ENCODE measurements at places on chromosomes 11 and 22.

DNA sequence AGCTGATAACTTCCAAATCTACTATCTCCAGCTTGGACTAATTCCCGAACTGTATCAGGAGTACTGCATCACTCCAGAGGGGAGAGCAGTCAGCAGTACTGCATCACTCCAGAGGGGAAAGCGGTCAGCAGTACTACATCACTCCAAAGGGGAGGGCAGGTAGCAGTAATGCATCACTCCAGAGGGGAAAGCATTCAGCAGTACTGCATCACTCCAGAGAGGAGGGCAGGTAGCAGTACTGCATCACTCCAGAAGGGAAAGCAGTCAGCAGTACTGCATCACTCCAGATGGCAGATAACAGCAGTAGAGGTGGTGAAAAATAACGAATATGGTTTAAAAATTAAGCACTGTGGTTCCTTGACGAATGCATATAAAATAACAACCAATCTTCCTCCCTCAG, 8.4 kb downstream of the CWC15 start:
- DNase-seq, result no peak

GRCh38 chr11:109511598-109511997, 89.6 kb downstream of the C11orf87 start:
- DNase-seq, result no peak

DNA sequence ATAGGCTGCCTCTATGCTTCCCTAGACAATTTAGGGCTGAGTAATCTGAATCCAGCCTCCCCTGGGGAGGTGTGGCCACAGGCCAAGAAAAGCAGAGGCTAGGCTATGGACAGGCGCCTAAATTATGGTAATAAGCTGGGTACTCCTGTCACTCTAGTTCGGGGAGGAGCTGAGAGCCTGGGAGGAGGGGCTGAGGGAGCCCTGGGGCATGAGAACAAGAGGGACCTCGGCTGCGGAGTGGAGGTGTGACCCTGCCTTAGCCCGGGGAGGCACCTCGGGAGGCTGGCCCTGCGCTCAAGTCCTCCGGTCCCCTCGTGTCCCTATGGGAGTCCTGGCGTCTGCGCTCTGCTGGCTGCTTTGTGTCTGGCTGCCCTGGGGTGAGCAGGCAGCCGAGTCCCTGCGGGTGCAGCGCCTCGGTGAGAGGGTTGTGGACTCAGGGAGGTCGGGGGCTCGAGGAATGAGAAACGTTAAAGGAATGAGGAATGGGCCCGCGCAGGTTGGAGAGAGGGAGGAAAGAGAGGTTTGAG, at the start of gene OTOG:
Gene OTOG (plus strand): TSS at position 209 of the 527 bp plus-strand sequence. CDS start 114 bp downstream, at position 323.
- DNase-seq, result no peak

DNA sequence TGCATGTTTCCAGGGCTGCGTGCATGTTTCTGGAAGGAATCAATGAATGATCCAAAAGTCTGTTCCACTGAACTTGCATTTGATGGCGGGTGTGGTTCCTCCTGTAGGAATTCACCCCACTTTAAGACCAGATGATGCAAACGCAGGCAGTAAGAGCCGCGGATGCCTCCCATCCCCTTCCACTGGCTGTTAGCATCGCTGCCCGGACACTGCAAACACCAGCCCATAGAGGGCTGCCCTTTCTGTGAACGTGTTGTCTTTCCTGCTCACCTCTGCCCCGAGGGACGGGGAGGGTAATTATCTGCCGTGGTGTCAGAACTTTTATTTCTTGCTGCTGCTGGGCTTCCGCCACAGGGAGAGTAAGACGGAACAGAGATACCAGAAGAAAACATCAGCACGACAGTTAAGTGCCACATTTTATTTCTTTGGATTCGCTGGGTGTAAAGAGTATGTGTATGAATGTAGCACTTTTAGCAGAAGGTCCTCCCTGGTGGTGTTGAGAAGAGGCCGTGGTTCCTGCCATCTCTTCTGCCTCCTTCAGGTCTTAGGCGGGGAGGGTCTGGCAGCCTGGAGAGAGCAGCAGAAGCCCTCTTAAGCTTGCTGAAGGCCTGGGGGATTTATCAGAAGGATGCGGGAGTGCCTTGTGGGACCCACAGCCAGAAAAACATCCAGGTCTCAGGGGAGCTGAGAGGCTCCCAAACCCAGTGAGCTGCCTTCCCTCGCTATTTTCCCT, 53.2 kb upstream of the NECTIN1 start:
- no peak for DNase-seq

DNA sequence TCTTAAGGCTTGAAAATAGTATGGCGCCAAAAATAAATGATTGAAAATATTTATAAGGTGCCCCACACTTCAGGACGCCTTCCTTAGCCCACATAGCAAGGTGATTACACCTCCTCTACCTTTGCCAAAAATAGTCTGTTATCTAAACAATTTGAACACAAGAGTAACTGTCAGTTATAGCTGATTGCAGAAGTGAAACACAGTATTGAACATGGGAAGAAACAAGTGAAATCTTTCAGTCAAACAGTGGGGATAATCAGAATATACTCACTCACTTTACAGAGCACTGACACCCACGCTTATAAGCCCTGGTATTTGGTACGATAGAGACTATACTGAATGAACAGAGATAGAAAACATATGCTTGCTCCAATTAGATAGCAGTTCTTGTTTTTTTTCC, 203.1 kb downstream of the RAB38 start:
- no peak for DNase-seq

GRCh38 chr11:70694371-70694770, 296.0 kb downstream of the CTTN start:
- DNase-seq, result no peak

DNA sequence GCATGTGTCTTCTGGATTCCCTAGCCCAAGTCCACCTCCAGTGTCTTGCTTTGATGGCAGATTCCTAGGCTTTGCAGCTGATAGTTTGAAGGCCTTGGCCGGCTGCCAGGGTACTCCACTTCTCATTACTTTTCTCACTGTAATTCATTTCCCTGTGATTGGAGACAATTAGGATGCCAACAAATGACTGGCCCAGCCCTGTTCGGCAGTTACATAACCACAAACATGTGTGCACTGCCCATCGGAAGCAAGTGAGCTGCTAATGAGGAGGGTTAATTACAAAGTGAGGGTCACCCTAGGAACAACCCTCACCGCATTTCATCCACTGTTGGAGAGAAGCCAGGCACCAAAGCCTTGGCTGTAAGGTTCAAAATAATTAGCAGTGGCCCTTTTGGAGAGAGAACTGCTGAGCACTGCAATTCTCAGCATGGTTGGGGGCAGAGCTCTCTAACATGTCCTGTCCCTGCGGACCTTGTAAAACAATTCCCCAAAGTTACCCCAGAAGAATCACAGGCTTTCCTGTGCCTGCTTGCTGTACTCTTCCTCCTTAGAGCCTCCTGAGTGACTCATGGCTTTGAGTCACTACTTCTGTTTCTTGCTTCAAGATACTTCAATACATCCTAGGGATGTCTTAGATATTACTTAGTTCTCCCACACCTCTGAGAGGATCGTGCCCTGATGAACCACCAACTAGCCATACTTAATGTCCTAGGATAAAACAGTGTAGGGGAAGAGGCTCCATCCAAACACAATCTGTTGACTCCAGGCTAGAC, 109.7 kb upstream of the GALNT18 start:
- DNase-seq, result no peak

GRCh38 chr11:95330302-95330701, 99.3 kb upstream of the SESN3 start:
- no peak for DNase-seq

DNA sequence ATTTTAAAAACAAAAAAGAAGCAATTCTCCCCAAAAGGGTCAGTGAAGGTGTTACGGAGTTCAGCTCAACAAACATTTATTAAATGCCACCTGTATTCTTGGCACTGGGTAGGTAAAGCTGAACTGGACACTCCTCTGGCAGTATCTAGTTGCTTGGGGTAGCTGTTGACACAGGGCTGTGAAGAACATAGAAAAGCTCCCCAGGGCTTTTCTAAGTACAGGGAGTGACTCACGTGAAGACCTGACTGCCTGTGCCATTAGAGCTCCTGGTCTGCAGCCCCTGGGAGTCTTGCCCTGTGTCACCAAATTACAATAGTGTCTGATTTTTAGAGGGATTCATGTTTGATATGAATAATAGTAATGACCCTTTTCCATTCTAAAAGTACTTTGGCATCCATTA, 43.6 kb downstream of the COA4 start:
- DNase-seq, result no peak

DNA sequence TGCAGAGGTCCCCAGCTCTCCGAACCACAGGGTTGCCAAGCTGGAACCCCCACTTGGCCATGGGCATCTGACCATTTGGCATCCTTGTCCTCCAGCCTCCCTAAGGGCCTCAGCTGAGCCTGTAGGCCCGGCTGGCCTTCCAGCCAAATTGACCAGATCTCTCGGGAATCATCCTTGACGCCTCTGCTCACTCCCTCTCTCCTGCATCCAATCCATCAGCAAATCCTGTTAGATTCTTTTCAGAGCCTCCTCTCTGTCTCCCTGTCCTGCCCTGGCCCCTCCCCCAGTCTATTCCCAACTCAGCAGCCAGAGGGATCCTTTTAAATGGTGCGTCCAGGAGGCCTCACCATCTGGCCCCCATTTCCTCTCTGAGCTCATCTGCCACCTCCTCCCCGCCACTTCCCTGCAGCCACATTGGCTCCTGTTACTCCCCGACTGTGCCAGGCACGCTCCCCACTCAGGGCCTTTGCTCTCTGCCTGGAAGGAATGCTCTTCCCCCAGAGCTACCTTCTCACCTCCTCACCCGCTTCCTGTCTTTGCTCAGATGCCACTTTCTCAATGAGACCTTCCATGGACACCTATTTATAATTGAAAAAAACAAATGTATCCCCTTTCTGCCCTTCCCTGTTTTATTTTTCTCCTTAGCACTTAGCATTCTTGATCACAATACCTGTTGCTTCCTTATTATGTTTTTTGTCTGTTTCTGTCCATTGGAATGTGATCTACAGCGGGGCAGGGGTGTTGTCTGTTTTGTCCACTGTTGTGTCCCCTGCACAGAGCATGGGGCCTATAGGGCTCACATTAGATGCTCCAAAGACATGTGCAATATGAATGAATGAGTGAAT, 78.1 kb downstream of the NFAM1 start:
- DNase-seq, result no peak

DNA sequence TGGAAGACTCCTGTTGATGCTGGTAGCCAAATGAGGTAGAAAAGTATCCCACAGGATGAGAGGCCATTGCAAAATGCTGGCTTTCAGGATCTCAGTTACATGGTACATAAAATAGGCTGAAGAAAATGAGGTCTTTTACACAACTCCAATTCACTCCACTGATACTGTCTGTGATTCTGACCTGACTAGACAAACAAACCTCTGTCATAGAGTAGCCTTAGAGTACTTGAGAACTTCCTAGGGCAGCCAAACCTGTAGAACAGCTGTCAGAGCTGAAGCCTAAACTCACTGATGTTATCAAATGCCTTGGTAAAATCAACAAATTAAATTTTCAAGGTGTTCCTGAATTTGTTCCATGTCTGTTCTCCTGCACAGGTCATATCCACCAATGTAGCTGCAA, 26.2 kb upstream of the POGLUT3 start:
- no peak for DNase-seq

DNA sequence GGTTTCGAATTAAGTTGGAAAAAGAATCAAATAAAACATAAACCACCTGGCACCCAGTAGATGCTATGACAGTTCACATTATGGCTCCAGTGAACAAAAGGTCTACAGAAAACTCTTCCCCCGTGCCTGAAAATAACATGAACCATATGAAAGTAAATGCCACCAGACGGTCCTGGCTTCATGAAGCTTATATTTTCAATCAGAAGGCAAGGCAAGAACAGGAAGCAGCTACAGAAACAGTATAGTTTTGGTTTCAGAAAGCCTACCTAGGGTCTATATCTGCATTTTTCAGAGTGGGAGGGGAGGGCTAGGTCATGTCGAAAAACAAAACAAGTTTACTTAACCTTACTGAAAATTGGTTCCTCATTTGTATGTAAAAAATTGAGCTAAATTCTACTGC, 9.8 kb downstream of the RAB30 start:
- no peak for DNase-seq

DNA sequence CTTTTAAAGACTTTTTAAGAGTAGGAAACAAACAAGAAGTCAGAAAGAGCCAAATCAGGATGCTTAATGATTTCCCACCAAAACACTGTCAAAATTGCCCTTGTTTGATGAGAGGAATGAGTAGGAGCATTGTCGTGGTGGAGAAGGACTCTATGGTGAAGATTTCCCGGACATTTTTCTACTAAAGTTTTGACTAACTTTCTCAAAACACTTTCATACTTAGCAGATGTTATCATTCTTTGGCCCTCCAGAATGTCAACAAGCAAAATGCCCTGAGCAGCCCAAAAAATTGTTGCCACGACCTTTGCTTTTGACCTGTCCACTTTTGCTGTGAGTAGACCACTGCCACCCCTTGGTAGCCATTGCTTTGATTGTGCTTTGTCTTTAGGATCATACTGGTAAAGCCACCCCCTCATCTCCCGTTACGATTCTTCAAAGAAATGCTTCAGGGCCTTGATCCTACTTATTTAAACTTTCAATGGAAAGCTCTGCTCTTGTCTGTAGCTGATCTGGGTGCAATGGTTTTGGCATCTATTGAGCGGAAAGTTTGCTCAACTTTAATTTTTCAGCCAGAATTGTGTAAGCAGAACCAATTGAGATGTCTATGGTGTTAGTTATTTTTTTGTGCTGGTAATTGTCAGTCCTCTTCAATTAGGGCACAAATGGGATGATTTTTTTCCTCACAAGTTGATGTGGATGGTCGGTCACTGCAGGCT, 67.2 kb downstream of the ADM start:
- no peak for DNase-seq

DNA sequence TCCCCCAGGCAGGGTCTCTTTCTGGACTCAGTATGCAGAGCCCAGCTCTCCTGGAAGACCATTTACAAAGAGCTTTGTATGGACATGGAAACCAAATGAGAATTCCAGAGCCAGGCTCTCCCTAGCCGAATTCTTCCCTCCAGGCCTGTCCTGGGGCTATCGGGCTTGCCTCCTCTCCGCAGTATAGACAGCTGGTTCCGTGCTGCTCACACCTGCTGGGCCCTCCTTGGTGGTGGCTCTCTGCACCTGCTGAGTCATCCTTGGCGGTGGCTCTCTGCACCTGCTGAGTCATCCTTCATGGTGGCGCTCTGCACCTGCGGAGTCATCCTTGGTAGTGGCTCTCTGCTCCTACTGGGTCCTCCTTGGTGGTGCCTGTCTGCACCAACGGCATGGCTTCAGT, 743.5 kb downstream of the BRD1 start:
- DNase-seq, result no peak

- DNase-seq, result no peak
Measured at GRCh38 chr11:129075757-129076156, 116.4 kb downstream of the ARHGAP32 start.

DNA sequence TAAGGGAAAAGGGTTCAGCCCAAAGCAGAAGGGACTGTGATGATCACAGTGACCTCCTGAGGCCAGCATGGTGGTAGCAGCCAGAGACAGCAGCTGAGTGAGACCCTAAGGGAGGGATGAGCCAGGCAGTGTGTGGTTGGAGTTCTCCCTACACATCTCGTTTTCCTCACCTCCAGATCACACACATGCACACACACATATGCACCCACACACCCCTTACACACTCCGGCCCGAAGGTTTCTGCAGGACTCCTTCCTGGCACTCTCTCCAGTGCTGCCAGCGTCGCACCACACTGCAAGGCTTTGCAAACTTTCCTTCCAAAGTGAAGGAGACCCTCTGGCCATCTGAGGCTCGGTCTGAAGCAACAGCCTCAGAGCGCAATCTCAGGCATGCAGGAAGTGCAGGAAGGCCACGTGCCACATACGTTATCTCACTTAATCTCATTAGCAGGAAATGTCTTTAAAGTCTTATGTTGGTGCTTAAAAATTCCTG, 26.9 kb upstream of the TP53I11 start:
- no peak for DNase-seq
